ENCODE measurements at places on chromosomes 12 and 14.

GRCh38 chr12:123962513-123962912 is 10.1 kb downstream of the CCDC92 start:
- no peak for DNase-seq

DNA sequence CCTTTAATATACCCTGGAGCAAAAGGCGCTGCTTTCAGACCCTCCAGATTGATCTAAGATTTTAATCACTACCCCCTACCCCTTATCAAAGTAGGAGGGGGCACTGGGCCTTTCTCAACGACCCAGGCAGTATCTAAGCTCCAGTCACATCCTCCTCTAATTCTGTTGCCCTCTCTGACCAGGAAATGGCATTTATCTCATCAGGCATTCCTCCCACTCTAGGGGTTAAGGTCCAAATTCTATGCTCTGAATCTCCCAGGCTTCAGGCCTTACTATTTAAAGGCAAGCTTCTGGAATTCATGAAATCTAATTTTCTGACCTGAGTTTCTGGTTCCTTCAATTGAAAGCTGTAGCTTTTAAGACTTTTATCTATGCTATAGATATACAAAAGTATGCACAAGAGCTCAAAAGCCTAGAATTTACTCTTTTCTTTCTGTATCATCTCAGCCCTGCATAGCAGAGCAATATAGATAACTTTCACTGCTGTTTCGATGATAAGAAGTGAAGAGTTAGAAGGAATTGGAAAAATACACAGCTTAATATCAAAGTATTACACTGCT is 622.9 kb downstream of the RPS29 start:
- no peak for DNase-seq

DNA sequence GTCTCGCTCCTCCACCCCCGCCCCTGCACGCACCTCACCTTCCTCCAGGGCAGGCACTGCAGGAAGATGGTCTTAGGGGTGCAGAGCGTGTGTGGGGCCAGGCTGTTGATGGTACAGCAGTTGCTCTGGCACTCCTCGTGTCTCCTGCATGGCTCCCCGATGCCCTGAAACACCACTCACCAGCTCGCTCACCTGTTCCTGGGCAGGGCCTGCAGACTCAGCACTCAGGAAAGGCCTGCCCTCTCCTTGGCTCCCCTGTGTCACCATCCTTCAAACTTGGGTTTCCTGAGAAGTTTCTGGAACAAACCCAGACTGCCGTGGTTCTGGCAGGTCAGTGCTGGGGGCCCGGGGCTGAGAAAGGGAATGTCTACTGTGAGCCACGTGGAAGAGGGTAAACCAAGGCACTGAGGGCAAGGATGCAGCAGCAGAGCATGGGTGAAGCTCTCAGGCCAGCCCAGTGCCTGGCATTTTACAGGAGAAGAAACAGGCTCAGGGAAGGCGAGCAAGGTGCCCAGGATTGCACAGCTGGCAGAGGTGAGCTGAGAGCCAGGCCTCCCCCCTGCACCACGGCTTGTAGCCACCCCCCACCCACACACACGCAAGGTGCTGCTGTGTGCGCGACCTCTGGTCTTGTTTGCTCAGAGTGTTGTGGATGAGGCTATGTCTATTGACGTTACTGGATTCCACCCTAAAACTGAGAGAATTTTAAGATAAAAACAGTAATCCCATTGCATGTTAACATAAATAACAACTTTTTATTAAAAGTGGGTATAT is 5.5 kb downstream of the LRCOL1 start:
- DNase-seq = no peak

DNA sequence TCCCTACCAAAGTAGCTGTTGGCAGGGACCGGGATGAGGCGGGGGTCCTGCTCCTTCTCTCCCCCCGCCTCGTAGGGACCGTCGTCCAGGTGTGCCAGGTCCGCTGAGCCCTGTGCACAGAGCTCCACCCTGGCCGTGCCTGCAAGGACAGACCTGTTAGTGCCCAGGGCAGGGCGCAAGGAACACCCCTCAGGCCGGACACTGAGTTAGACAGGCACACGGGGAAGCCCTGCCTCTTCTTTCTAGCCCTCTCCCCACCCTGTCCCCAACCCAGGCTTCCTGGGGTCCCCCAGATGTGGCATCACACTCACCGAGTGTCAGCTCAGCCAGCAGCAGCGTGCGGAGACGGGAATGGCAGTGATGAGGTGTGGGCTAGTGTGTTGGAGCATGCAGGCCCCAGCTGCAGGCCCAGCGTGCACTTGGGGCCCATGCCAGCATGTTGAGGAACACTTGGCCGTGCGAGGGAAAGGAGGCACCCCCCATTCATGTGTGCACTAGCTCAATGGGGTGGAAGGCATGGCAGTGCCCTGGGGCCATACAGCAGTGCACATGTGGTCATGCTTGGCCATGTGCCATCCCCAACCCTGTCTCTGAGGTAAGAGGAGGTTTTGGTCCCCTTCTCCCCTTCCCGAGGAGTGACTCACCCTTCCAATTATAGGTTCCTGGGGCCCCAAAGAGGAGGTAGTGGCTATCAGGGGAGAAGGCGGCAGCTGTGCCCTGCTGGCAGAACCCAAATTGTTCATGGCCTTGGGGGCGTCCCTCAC is 7.3 kb downstream of the ITGA7 start:
- DNase-seq = no peak

GRCh38 chr12:77837876-77838291 is 7.2 kb downstream of the NAV3 start:
- no peak for DNase-seq

GRCh38 chr12:76028571-76029277 is 2.9 kb downstream of the PHLDA1 start:
- DNase-seq = no peak

DNA sequence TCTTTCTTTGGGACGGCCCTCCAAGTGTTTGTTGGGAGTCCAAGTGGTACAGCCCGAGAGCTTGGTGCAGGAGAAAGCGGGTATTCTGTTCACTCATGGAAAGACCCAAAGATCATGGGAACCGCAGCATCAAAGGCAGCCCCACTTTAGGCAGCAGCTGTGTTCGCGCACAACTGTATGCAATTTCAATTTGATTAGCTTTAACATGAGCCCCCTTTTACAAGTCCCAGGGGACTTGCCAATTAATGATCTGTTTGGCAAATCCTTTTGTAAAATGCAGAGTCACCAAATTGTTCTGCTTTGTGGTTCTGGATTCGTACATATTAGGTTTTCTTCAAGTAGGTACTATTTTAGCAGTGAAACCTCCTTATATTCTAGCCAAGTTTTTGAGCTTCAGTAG is 217.7 kb downstream of the AACS start:
- DNase-seq = no peak

- DNase-seq = no peak
These were observed 39.9 kb downstream of the SLC25A47 start for GRCh38 chr14:100363053-100363452.

DNA sequence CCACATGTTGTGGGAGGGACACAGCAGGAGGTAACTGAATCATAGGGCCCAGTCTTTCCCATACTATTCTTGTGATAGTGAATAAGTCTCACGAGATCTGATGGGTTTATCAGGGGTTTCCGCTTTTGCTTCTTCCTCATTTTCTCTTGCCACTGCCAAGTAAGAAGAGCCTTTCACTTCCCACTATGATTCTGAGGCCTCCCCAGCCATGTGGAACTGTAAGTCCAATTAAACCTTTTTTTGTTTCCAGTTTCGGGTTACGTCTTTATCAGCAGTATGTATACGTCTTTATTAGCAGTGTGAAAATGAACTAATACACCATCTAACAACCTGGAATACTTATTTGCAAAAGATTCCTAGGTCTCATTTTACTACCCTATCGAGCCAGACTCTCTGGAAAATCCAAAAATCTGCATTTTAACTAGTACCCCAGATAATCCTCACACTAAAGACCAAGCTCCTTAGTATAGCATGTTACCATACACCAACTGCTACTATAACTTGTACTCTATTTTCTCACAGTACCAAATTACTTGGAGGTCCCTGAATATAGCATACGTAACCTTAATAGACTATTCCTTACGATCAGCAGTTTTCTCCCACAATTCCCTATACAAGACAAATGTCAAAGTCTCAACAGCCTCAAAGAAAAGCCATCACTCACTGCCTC is 11.5 kb downstream of the GTF2A1 start:
- peak; percentile 17 for DNase-seq

DNA sequence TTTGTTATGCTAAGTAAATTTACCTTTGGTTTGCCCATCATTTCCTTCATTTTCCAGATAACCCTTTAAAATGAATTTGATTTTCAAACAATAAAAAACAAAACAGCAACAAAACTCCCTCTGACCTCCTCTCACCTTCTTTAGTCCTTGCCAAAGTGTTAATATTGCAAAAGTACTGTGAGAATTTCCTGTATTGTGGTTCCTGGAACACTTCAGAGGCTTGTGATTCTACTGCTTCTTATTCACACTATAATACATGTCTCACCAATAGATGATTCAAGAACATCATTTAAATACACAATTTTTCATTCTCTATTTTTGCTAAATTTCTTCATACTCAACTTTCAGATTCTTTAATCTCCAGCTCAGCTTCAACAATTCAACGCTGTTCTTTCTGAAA is at the start of gene KLRD1:
TSS of gene KLRD1 (plus strand) at position 241 of the 400 bp plus-strand sequence. CDS start 208 bp downstream, outside the sequence.
- no peak for DNase-seq

DNA sequence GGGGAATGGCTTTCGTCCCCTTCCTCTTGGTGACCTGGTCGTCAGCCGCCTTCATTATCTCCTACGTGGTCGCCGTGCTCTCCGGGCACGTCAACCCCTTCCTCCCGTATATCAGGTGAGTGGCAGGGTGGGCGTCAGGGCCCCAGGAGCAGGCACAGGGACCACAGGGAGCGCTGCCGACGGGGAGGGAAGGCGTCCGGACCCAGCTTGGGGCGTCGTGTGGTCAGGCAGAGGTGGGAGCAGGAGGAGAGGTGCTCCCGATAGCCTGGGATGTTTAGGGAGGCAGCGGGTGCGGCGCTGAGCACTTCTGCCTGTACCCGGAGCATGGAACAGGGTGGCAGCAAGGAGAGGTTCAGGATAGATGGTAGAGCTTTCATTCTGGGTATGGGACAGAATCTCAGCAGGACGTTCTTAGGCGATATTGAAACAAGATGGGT is 444 bp downstream of the DRAM1 start:
- DNase-seq = no peak

- DNase-seq = no peak
These were observed 1.3 kb downstream of the KRT7 start for GRCh38 chr12:52234223-52234810.

Measured in GM06990 (cell line).